Foreskin keratinocyte (primary cell): ENCODE measurements at places on chromosomes 7 and 10.

DNA sequence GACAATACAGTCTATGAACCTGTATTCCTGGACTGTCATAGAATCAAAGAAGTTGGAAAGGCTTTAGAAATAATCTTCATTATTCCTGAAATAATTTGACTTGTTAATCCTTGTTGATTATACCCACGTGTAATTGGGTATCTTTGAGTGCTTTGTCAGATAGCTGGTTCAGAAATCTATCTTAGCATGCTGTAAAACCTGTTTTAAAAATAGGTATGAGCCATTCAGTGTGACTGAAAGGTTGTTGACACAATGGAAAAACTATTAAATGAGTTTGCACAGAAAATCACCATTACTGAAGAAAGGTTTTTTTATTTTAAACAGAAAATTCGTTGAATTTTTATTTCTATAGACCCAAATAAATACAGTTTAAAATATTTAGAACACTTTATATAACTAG, 38.7 kb downstream of the PHTF2 start:
- no peak for DNase-seq

- DNase-seq = no peak
Measured at GRCh38 chr10:21705142-21705827, 171.3 kb downstream of the MLLT10 start.

GRCh38 chr10:86164174-86164774, 202.3 kb downstream of the GRID1 start:
- no peak for DNase-seq

DNA sequence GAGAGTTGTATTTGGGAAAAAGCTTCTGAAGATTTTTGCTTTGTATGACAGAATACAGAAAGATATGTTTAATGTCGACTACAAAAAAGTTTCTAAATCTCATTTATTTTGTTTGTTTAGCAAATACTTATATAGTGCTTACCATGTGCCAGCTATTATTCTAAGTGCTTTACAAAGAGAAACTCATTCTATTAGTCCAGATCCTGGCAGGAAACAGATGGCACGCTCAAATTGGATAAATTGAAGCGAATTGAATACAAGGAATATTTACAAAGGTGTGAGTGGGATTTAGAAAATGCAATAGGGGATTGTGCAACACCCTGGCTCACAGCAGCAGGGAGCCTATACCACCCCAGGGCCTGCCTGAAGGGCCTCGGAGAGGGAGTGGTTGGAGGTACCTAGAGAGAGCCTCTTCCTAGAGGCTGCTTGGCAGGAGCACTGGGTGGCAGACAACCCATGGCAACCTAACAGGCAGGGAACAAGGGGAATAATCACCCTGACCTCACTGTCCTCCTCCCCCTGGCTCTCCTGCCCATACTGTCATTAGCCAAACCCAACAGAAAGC, 27.6 kb upstream of the FAM204A start:
- no peak for DNase-seq

DNA sequence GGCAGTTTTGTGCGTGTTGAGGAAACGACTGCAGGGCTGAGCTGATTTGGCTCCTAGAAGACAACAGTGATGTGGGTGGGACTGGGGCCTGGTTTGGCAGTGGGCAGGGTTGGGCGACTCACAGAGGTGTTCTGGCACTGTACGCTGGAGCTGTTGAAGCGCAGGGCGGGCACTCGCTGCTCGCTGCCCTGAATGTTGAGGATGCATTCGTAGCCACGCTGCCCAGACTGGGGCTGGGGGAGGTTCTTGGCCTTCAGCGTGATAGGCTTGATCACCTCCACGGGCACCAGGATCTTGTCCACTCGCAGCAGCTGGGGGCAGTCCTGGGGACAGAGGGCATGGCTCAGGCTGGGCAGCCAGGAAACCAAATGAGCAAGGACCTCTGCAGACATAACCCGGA, 365.4 kb downstream of the PLXNA4 start:
- no peak for DNase-seq

DNA sequence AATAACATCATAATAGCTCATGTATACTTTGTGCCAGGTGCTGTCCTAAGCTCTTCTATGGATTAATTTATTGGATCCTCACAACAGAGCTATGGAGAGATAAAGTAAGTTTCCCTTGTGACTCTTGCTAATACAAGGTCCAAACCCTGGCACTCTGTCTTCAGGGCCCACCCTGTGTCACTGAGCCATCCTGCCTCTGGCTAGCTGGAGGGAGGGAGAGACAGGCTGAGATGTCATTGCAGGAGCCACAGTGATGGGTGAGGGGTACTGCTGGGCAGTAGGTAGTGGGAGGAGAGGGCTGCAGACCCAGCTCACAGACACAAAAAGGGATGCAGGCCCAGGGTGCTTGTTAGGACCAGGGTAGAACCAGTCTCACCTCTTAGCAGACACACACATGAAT, 16.9 kb downstream of the GCK start:
- DNase-seq = no peak

DNA sequence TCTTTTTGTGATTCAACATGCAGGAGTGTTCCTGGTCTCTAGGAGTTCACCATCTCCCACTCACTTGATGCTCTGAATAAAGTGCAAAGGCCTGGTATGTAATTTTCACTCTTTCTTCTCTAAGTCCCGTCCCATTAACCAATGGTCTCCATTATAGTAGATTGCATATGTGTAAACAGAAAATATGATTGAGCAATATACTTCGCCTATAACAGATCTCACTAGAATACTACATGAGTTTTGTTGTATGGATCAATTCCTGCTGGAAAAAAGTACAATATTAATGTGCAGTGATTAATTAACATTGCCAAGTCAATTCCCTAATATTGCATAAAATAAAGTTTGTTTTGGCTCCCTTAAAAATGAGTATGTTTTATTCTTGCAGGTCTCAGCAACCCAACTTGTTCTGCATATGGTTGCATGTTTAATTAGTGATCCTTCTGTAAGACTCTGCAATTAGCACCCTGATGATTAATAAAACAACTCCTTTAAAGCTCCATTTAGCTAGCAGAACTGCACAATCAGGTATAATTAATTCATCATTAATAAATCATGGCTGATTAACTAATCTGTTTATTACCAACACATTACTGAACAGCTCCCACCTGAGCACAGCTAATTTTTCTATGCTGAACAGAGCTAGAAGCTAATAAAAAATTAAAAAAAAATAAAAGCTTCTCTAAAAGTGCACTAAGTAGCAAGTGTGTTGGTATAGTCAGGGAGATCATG, 37.8 kb upstream of the ATOH7 start:
- DNase-seq = no peak

DNA sequence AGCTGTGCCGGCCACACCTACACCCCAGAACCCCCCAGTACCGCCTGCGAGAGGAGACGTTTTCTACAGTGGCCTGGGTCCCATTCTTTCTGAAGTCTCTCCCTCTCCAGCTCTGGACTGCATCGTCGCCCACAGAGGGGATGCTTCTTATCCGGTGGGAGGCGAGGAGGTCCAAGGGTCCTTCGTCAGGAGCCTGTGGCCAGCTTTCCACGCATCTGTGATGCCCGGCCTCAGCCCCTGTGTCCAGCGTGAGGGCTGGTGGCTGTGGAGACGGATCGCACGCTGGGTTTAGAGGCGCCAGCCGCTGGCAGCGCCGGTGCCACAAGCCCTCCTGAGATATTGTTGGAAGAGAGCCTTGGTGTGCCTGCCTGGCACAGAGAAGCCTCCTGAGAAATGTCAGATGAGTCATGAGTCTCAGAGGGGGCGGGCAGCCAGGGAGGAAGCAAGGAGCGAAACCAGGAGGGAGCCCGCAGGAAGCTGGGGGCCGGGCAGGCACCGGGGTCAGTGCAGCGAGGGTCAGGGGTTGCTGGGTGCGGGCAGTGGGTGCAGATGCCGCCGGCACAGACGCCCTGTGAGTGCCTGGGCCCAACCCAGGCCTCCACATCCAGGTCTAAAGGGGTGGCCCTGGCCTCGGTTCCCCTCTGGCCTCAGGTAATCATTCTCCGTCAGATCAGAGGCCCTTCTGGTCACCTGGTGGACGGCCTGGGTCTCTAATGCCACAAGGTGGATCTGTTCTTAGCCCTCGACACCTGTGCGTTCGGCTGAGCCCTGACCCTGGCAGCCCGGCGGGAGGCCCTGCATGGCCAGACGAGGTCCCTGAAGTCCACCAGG, 86.0 kb upstream of the DIP2C start:
- DNase-seq = no peak

- DNase-seq = no peak
Measured at GRCh38 chr10:60353519-60354258, 36.0 kb downstream of the ANK3 start.

DNA sequence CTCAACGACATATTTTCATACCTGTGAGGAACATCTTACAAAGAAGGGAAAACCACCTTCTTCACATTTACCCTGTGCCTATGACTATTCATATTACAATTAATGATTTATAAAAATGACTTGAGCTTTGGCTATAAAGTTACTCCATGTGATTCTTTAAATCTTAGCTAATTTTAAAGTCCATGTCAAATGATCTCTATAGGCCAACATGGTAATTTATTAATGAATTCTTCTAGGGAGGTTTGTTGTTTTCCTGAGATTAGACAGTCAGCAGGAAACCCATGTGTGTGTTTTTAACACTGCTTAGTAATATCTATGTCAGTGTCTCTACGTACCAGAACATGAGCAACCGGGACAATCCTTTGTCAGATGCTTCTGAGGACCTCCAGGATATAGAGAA, 307.3 kb downstream of the IPMK start:
- DNase-seq = no peak
